Activated T-helper 1 cell treated with anti-CD3 and anti-CD28 coated beads, Interleukin-12 subunit alpha, Interleukin-12 subunit beta, Interleukin-2, Interleukin-4 antibody, amounts not matched to agents 30 ng/mL and 10 ng/mL and 1 ng/mL, durations not matched to agents 14 hours and 24 hours and 36 hours (primary cell): ENCODE measurements at places on chromosomes 13 and 19.

GRCh38 chr19:6413721-6414643 lies 10.6 kb downstream of the KHSRP start:
- H3K27me3 ChIP-seq = no peaks in the 10 kb centered on the region
- H3K36me3 ChIP-seq = peaks cover 19% of the 10 kb centered on the region
- no peak overlapping the region for H3K27ac ChIP-seq

GRCh38 chr13:80469853-80470381 lies 129.0 kb upstream of the SPRY2 start:
- H3K27me3 ChIP-seq = no peaks in the 10 kb centered on the region
- no peaks in the 10 kb centered on the region for H3K4me1 ChIP-seq
- H3K36me3 ChIP-seq = no peaks in the 10 kb centered on the region
- H3K27ac ChIP-seq = no peak overlapping the region
- H3K4me3 ChIP-seq = no peak overlapping the region

DNA sequence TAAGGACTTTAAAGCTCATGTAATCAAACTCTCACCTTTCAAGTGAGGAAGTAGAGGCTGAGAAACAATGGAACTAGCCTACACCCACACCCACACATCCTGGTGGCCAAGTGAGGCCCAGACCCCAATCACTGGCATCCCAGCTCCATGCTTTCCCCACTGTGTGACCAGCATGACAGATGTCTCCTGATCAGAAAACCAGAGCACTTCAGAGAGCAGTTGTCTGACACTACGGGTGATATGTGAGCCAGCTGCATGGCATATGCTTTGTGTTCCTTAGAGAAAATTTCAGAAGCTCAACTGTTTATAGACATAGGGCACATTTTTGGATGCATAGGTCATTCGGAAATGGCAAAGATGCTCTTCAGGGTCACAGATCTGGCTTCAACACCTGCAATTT lies 315.2 kb downstream of the NDFIP2 start:
- DNase-seq = no peak
- H3K4me3 ChIP-seq = no peak overlapping the region
- H3K27ac ChIP-seq = no peak overlapping the region
- H3K27me3 ChIP-seq = no peaks in the 10 kb centered on the region
- H3K4me1 ChIP-seq = no peaks in the 10 kb centered on the region

DNA sequence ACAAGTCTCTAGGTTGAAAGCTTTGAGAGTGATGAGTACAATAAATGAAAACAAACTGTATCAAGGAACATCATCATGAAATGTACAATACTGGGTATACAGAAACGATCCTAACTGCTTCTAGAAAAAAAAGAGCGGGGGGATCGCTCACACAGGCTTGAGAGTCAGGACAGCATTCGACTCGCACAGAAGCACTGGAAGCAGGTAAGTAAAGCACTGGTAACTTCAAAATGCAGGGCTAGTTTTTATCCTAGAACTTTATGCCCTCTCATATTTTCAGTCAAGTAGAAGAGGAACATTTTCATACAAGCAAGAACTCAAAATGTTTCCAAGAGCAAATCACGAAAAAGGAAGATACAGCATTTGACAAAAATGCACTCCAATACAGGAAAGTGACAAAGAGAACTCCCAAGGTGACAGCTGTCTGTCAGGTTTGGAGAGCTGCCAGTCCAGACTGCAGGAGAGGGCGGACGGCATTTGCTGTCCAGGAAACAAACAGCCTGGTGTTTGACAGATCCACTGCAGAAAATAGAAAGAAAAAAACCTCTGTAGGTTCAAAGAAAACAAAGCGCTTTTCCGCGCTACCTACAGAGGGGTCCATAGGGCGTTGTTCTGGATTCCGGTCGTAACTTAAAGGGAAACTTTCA lies 58.2 kb upstream of the XPO4 start:
- H3K27ac ChIP-seq = no peak overlapping the region
- no peak overlapping the region for H3K4me3 ChIP-seq
- H3K4me1 ChIP-seq = no peaks in the 10 kb centered on the region
- DNase-seq = no peak

GRCh38 chr19:18593367-18594095 lies 4.9 kb downstream of the REX1BD start:
- no peak for DNase-seq
- peaks cover 16% of the 10 kb centered on the region for H3K36me3 ChIP-seq
- peaks cover 12% of the 10 kb centered on the region for H3K27me3 ChIP-seq

DNA sequence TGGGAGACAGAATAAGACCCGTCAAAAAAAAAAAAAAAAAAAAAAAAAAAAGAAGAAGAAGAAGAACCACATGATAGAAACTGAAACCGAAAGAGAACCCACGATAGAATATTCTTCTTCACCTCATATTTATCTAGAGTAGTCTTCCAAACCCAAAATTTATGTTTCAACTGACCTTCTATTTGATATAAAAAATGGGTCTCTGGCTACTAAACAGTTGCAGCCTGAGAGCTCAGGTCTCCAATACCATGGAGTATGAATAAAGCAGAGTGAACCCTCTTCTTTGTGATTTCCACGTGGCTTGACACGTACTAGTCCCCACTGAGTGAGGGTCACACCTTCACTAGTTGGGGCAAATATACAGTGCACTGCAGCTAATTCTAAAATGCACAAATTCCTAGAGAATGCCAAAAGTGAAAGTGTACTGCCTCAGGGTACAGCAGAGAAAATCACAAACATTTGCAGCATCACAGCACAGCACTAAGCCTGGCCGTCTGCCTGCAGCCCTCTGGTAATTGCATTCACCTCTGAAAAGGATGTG lies 30.8 kb upstream of the RFC3 start:
- H3K4me3 ChIP-seq = peak overlapping the region; percentile 55
- H3K27me3 ChIP-seq = peaks cover 2% of the 10 kb centered on the region
- no peak for DNase-seq
- H3K36me3 ChIP-seq = peaks cover 2% of the 10 kb centered on the region
- H3K27ac ChIP-seq = no peak overlapping the region
- peaks cover 18% of the 10 kb centered on the region for H3K4me1 ChIP-seq

- no peak for DNase-seq
- no peaks in the 10 kb centered on the region for H3K4me1 ChIP-seq
- no peaks in the 10 kb centered on the region for H3K36me3 ChIP-seq
- H3K27me3 ChIP-seq = peaks cover 5% of the 10 kb centered on the region
- H3K4me3 ChIP-seq = no peak overlapping the region
- no peak overlapping the region for H3K27ac ChIP-seq
Measured at GRCh38 chr13:102466610-102467190, 64.9 kb upstream of the FGF14 start.

DNA sequence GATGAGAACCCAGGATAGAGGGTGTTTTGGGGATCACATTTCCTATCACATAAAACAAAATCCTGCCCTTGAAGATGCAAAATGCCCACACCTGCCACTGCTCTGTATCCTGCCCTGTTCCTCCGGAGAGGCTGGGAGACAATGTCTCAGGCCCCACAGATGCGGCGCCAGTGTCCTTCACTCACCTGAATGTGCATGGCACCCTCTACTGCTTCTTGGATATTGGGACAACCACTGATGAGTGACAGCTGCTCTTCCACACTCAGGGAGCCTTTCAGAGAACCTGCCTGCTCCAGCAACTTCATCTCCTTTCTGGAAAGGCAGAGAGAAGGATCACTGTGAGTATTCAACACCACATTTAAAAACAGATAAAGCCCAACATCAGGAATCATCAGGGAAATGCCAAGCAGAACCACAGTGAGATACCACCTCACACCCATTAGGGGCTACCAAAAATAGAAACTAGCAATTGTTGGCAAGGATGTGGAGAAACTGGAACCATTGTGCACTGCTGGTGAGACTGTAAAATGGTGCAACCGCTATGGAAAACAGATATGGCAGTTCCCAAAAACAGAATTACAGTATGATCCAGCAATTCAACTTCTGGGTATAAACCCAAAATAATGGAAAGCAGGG lies 36.4 kb downstream of the CRYL1 start:
- H3K4me1 ChIP-seq = peaks cover 8% of the 10 kb centered on the region
- H3K4me3 ChIP-seq = no peak overlapping the region
- no peak overlapping the region for H3K27ac ChIP-seq
- peaks cover 3% of the 10 kb centered on the region for H3K27me3 ChIP-seq
- H3K36me3 ChIP-seq = no peaks in the 10 kb centered on the region
- DNase-seq = peak; percentile 25

GRCh38 chr19:14310055-14310454 lies 71.2 kb upstream of the ADGRE5 start:
- H3K36me3 ChIP-seq = no peaks in the 10 kb centered on the region
- H3K27ac ChIP-seq = no peak overlapping the region
- no peak for DNase-seq
- no peak overlapping the region for H3K4me3 ChIP-seq
- peaks cover 24% of the 10 kb centered on the region for H3K4me1 ChIP-seq
- H3K27me3 ChIP-seq = peaks cover 2% of the 10 kb centered on the region

DNA sequence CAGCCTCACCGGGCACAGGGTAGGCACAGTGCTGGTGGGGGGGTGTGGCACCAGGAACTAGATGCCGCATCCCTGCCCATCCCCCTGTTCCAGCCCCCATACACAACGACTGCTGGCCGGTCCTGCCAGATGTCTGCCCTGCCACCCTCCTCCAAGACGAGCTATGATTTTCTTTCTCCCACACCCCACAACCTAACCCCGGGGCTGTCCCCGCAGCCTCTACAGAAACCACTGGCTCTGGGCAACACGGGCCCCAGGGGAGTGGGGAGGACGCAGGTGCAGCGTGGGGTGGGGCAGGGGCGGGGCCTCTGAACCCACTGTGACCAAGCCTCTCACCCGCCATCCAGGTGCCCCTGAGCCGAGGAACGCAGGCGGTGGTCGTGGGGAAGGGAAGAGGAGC lies 15.5 kb downstream of the PGLS start:
- peaks cover 2% of the 10 kb centered on the region for H3K27me3 ChIP-seq
- H3K4me3 ChIP-seq = no peak overlapping the region
- peaks cover 14% of the 10 kb centered on the region for H3K4me1 ChIP-seq
- H3K36me3 ChIP-seq = no peaks in the 10 kb centered on the region
- DNase-seq = no peak
